Liver (tissue), 10 donors: ENCODE measurements at places on chromosomes 16 and 17. TPM values are rescaled to one million over a fixed set of nuclear protein-coding genes. Genes with fewer than 3 reads are reported as not detected.

DNA sequence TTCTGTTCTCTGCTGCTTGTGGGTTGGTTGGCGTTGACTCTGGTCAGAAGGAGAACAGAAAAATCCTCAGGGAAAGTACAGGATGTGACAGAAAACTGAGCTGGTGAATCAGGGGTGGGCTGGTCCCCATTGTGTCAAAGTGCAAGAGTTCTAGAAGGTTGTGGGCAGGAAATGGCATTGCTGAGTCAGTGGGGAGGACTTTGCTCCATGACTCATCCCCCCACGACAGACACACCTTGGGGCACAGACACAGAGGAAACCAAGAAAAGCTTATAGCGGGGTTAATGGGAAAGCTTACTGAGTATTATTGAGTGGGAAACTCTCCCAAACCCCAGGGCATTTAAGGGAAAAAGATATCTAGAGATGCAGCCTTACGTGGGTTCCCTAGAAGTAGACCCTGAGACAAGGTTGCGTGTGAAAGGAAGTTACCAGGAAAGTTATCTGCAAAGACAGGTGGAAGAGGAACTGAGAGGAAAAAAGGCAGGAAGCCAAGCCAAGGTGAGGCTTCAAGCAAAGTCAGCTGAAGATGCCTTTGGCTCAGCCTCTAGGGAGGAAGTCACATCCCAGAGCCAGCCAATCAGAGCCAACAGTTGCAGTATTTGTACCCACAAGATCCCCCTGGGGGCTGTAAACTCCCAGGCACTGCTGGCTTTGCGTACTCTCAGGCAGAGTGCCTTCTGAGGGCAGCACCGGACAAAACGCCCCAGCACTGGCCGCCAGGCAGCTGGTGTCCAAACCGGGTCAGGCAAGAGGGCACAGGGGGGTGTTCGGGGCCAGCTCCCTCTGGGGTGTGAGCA lies 86.4 kb downstream of the FOXL1 start:
- no peak overlapping the region for H3K27ac ChIP-seq
- H3K36me3 ChIP-seq: no peaks in the 10 kb centered on the region
- no peak for DNase-seq
- H3K4me3 ChIP-seq: no peak overlapping the region

GRCh38 chr17:21286909-21287702 lies 2.6 kb downstream of the MAP2K3 start:
- H3K36me3 ChIP-seq: no peaks in the 10 kb centered on the region
- peaks cover 46% of the 10 kb centered on the region for H3K4me1 ChIP-seq
- no peaks in the 10 kb centered on the region for H3K27me3 ChIP-seq
- peak overlapping the region; percentile 89 for H3K27ac ChIP-seq
- DNase-seq: no peak

GRCh38 chr17:6780886-6781285 lies 4.9 kb downstream of the FBXO39 start:
- peaks cover 8% of the 10 kb centered on the region for H3K4me1 ChIP-seq
- no peak overlapping the region for H3K4me3 ChIP-seq
- no peak for DNase-seq

GRCh38 chr16:88872650-88873331 lies 6.3 kb upstream of the PABPN1L start:
- no peak overlapping the region for H3K4me3 ChIP-seq
- DNase-seq: no peak
- no peaks in the 10 kb centered on the region for H3K4me1 ChIP-seq
- no peaks in the 10 kb centered on the region for H3K36me3 ChIP-seq
- H3K27me3 ChIP-seq: no peaks in the 10 kb centered on the region

DNA sequence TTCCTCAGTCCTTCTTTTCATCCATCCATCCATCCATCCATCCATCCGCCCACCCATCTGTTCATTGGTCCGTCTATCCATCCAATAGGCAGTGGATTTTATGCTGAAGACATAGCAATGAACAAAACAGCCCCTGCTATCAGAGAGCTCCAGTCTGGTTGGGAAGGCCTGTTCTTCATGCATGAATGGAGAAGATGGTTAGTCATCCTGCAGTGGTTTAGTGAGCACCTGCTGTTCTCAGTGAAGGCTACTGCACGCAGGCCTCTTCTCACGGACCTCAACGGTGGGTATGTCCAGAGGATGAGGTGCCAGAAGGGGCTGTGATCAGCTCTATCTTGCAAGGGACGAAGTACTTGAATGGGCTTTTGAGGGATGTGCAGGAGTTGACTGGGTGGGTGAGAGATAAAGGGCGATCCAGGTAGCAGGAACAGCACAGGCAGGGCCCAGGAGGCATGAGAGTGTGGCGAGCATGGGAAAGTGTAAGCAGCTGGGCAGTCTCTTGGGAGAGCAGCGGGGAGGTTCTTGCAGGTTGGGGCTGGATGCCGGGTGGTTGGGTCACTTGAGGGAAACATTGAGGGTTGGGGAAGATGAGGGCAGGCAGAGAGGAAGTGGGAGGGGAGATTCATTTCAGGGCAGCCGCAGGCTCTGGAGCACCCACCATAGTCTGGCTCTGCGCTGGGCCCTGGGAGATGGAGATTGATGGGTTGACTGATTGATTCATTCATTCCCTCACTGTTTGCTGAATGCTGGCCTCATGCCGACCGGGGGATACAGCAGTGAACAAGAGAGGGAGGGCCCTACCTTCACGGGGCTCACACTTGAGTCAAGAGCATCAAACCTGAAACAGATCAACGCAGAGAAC lies 115.0 kb upstream of the CIBAR2 start:
- no peak overlapping the region for H3K27ac ChIP-seq
- H3K36me3 ChIP-seq: no peaks in the 10 kb centered on the region
- no peaks in the 10 kb centered on the region for H3K4me1 ChIP-seq
- no peak for DNase-seq

DNA sequence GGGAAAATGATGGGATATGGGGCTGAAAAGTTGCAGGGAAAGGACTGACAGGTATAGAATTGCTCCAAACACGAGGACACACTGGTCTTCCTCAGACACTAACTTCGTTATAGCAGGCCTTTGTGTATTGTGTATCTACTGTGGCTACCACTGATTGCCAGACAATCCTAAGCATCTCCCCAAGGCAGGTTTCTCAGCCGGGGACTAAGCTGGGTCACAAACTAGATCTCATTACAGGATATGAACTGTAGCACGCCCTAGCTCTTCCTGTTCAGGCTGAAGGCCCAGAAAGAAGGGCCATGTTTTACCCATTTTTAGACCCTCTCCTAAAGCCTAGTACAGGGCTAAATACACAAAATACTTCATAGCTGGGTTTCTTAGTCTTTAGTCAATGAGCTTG lies 5.1 kb upstream of the RANGRF start:
- no peak overlapping the region for H3K27ac ChIP-seq
- DNase-seq: no peak
- no peak overlapping the region for H3K4me3 ChIP-seq

DNA sequence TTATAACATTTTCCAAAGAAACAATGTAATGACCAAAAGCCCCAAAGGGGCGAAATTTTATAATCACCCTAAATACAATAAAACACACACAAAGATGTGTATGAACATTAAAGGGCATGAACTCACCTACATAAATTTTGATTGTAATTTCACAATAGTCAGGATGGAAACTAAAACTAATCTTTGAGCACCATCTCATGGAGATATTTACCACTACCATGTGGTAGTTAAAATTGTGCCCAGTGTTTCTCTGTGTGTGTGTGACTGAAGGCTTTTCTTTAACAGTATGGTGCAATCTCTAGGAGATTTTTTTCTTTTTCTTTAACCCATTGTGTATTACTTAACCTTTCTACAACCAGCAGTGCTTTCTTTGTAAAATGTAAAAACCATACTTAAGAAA lies 19.7 kb upstream of the MEIOC start:
- H3K4me1 ChIP-seq: no peaks in the 10 kb centered on the region
- H3K36me3 ChIP-seq: no peaks in the 10 kb centered on the region
- H3K4me3 ChIP-seq: no peak overlapping the region
- no peak for DNase-seq
- no peaks in the 10 kb centered on the region for H3K27me3 ChIP-seq
- H3K27ac ChIP-seq: no peak overlapping the region

- H3K4me3 ChIP-seq: peak overlapping the region; percentile 60
- no peak for DNase-seq
- H3K4me1 ChIP-seq: peaks cover 19% of the 10 kb centered on the region
- H3K36me3 ChIP-seq: no peaks in the 10 kb centered on the region
- H3K27me3 ChIP-seq: no peaks in the 10 kb centered on the region
- H3K27ac ChIP-seq: peak overlapping the region; percentile 91
Measured at GRCh38 chr17:37359682-37360188, 16.1 kb upstream of the C17orf78 start.

- no peaks in the 10 kb centered on the region for H3K36me3 ChIP-seq
- no peak overlapping the region for H3K4me3 ChIP-seq
- DNase-seq: no peak
- H3K4me1 ChIP-seq: no peaks in the 10 kb centered on the region
- H3K27ac ChIP-seq: no peak overlapping the region
Measured at GRCh38 chr16:72216767-72217166, 44.8 kb upstream of the PMFBP1 start.

GRCh38 chr17:624341-624860 lies 90.2 kb downstream of the VPS53 start:
- peaks cover 15% of the 10 kb centered on the region for H3K36me3 ChIP-seq
- no peak for DNase-seq
- H3K27me3 ChIP-seq: no peaks in the 10 kb centered on the region
- H3K4me3 ChIP-seq: no peak overlapping the region

GRCh38 chr17:41511116-41511515 lies 5.7 kb upstream of the KRT13 start:
- DNase-seq: peak; percentile 74
- H3K4me1 ChIP-seq: no peaks in the 10 kb centered on the region
- H3K4me3 ChIP-seq: no peak overlapping the region
- no peak overlapping the region for H3K27ac ChIP-seq
- H3K27me3 ChIP-seq: no peaks in the 10 kb centered on the region
- no peaks in the 10 kb centered on the region for H3K36me3 ChIP-seq

GRCh38 chr17:28684963-28685362 lies 23.0 kb downstream of the SUPT6H start:
- no peak overlapping the region for H3K27ac ChIP-seq
- no peak overlapping the region for H3K4me3 ChIP-seq
- H3K36me3 ChIP-seq: peaks cover 85% of the 10 kb centered on the region
- H3K4me1 ChIP-seq: no peaks in the 10 kb centered on the region

GRCh38 chr17:15454346-15454745 lies 13.1 kb downstream of the CDRT4 start:
- DNase-seq: no peak
- H3K36me3 ChIP-seq: peaks cover 3% of the 10 kb centered on the region
- H3K4me1 ChIP-seq: no peaks in the 10 kb centered on the region
- H3K4me3 ChIP-seq: no peak overlapping the region

DNA sequence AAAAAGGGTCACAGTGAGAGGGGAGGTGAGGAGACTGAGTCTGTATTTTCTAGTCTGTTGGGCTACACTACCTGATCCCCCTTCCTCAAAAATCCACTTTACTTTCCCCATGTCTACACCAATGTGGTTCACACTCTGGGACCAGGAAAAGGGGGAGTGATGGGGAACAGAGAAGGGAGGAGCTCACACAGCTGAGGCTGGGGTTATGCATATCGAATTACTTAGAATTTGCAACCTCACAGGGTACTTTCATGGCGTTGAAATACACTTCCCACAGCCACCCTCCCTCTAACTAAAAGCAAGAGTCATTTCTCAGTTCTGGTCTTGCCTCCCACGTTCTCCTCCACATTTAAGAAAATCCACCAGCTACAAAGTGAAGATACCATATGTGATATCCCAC lies 14.1 kb downstream of the MAPT start:
- no peaks in the 10 kb centered on the region for H3K4me1 ChIP-seq
- H3K27me3 ChIP-seq: no peaks in the 10 kb centered on the region
- no peak overlapping the region for H3K27ac ChIP-seq
- DNase-seq: no peak
- H3K36me3 ChIP-seq: no peaks in the 10 kb centered on the region

DNA sequence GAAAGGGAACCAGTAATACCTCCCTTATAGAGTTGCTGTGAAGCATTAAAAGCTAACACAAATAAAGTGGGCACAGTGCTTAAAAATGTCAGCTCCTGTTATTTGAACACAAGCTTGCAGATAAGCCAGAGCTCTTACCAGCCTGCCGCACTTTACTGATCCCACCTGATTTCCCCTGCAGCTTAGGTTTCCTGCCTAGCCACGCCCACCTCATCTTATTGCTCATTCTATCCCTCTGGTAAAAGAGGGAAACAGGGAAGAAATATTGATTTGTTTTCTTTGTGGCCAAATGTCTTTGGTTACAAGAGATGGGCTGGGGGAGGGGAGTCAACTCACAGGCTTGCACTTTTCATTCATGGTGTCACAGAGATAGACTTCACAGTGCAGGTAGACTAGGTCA lies 9.6 kb upstream of the GP2 start:
- H3K4me1 ChIP-seq: no peaks in the 10 kb centered on the region
- no peaks in the 10 kb centered on the region for H3K27me3 ChIP-seq
- H3K4me3 ChIP-seq: no peak overlapping the region
- no peaks in the 10 kb centered on the region for H3K36me3 ChIP-seq

GRCh38 chr17:12287953-12288352 lies 267.3 kb downstream of the MAP2K4 start:
- H3K36me3 ChIP-seq: no peaks in the 10 kb centered on the region
- H3K4me3 ChIP-seq: no peak overlapping the region
- no peaks in the 10 kb centered on the region for H3K27me3 ChIP-seq
- no peak for DNase-seq
- no peaks in the 10 kb centered on the region for H3K4me1 ChIP-seq

Gene TEX19
- polyA plus RNA-seq: not detected

Gene EFNB3
- polyA plus RNA-seq: 0.19 TPM

Gene DPEP1
- 0.14 TPM for polyA plus RNA-seq

Gene C1QL1
- polyA plus RNA-seq: not detected

Gene TSPOAP1
- polyA plus RNA-seq: 1.5 TPM

Gene PKD1
- 20.6 TPM for polyA plus RNA-seq

Gene NT5M
- polyA plus RNA-seq: 0.80 TPM
